ENCODE measurements at places on chromosomes 5 and 9.
A peak's percentile ranks its signal among the peaks of the same experiment; 100 is the strongest.

DNA sequence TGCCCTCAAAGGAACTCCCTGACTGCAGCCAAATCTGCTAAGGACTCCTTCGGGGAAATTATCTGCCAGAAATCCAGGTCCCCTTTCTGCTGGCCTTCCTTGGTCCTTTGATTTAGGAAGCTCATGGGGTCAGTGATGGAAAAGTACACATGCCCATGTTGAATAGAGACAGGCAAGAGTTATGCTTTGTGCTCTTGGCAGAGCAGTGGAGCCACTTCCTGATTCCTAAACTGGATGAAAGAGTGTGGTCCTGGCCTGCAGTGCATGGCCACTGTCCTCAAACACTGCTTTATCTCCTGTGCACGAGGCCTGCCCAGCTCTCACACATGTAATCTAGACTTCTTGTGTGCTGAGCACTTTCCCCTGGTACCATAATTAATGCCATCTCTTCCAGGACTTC is 2.0 kb upstream of the EBF1 start:
- no peak for DNase-seq

- no peak for DNase-seq
Measured at GRCh38 chr9:75105841-75106240, 17.5 kb downstream of the OSTF1 start.

GRCh38 chr5:170434966-170435605 is 45.9 kb upstream of the KCNMB1 start:
- peak; percentile 42 for DNase-seq

DNA sequence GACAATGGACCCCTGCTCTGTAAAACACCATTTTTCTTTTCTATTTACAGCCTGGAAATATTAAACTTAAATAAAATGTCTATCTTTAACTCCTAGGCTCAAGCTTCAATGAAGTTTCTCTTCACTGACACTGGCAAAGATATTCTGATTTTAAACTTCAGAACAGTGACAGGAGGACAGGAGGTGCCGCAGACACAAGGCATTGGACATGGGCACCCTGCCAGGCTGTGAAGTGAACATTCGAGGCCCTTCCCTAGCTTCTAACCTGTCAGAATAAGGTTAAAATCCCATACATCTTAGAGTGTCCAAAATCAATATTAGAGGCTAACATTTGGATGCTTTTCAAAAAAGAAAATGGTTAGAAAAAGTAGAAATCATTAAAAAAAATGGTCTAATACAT is 9.2 kb downstream of the SEMA5A start:
- DNase-seq, result no peak

GRCh38 chr5:140004174-140004573 is 38.9 kb downstream of the NRG2 start:
- no peak for DNase-seq

DNA sequence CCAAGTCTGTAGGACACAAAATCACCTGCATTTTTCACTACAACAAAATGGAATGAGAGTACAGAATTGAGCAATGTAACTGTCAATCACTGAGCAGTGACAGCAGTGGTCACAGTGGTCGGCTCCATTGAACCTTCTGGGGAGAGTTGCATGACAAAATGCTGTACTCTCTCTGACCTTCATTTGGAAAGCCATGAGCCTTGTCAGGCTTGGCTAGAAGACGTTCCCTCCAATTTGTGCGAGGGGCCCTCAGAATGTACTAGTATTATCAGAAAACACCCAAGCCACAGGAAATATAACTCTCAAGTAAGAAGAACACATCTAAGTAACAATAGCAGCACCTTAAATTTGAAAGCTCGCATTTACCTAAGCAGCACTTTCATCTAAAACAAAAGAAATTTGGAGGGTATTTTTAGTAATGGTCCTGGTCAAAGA is 425.6 kb upstream of the MEF2C start:
- DNase-seq, result no peak

GRCh38 chr5:1881731-1882336 is 891 bp downstream of the IRX4 start:
- DNase-seq, result no peak

- DNase-seq, result no peak
Measured at GRCh38 chr5:123868267-123868666, 356.3 kb downstream of the CSNK1G3 start.

GRCh38 chr5:96427824-96428223 is 5.2 kb downstream of the PCSK1 start:
- DNase-seq, result no peak

GRCh38 chr5:38996123-38996522 is 78.1 kb downstream of the RICTOR start:
- no peak for DNase-seq

DNA sequence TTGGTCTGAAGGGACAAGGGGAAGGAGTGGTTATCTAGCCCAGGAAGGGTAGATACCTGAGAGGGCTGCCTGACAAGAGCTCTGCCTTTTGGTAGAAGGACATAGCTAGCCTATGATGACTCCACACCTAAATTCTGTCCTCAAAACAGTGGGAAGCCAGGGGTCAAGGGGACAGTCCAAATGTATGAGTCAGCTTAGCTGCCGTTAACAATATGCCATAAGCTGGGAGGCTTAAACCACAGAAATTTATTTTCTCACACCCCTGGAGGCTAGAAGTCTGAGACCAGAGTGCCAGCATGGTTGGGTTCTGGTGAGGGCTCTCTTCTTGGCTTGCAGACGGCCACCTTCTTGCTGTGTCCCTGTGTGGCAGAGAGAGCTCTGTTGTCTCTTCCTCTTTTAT is 306.4 kb downstream of the NTRK2 start:
- no peak for DNase-seq

DNA sequence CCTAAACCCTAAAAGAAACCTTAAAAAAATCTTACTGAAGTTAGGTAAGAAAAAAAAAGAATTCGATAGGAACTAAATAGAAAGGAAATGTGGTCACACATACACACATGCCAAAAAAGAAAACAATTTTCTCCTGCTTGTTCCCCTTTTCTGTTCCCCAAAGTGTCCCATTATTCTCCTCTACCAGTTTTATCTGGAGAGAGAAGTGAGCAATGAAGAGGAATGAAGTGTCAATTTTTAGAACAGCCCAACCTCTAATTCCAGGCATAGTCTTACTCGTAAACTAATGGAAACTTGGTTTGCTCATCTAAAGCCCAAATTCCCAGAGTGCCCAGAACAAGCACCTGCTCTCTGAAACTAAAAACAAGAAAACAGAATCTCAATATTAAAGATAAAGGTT is 26.1 kb downstream of the AP3B1 start:
- no peak for DNase-seq

GRCh38 chr5:9698125-9698826 is 68.1 kb upstream of the TAS2R1 start:
- DNase-seq, result no peak

GRCh38 chr5:18553269-18553668 is 919.0 kb downstream of the TAF11L14 start:
- DNase-seq, result no peak

- DNase-seq, result no peak
Measured at GRCh38 chr9:77769246-77769645, 121.1 kb upstream of the GNA14 start.

- no peak for DNase-seq
Measured at GRCh38 chr9:122991370-122991830, 42.1 kb upstream of the GPR21 start.

DNA sequence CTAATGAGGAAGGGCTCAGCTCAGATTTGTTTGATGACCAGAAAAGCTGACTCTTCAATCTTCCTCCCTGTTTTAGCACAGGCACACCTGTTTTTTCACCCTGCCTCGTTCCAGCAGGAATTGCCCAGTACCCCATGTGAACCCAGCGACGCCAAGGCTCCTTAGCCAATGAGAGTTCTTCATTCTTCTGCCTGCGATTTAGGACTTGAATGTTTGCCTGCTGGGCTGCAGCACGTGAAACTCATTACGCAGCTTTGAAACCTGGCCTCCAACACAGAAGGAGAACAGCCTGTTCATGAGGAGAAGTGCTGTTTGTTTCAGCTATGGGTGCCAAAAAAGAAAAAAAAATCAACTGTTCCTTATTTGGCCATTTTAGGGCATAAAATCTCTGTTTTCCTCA is 315.5 kb downstream of the TRPM3 start:
- no peak for DNase-seq

DNA sequence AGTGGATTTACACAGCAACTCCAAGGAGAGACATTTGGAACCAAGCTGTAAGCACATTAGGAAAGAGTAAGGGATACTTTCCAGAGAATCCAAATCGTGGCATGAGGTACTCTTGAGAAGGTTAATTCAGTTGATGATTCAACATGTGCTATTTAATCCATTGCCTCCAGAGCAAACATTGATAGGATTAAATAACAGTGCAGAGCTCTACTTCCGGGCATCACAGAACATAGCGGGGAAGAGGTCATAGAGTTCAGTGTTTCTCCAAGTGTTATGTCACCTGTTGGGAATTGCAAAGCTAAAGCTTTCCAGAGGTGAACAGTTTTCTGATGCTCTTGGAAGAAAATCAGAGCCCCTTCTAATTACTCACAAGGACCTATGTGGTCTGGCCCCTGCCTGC is 127.5 kb downstream of the PPP2R2B start:
- no peak for DNase-seq

Measured in activated CD8-positive, alpha-beta memory T cell treated with anti-CD3 and anti-CD28 coated beads for 1 hour (primary cell).